ENCODE measurements at places on chromosomes 16 and 17.
A peak's percentile ranks its signal among the peaks of the same experiment; 100 is the strongest.

GRCh38 chr17:10243883-10244844 is 45.8 kb upstream of the GAS7 start:
- DNase-seq: no peak

- DNase-seq: no peak
Measured at GRCh38 chr16:71707199-71707598, 17.3 kb downstream of the PHLPP2 start.

DNA sequence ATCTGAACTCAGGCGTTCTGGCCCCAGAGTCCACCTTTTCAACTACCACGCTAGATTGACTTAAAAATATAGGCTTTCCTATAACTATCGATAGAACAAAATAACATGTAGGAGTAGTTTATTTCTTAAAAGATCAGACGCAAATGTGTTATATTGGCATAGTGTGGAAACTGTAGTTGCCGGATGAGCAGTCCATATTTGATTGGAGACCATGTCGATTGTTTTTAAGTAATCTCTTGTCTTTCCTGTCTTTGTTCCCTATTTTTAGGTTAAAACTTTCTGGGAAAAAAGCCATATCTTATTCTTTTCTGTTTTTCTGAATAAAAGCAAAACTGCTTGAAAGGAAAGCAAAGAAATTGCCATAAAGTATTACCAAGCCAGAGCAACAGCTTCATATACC is 53.1 kb downstream of the GAN start:
- DNase-seq: no peak

GRCh38 chr16:29664091-29664921 is 1.3 kb downstream of the SPN start:
- DNase-seq: peak; percentile 76

DNA sequence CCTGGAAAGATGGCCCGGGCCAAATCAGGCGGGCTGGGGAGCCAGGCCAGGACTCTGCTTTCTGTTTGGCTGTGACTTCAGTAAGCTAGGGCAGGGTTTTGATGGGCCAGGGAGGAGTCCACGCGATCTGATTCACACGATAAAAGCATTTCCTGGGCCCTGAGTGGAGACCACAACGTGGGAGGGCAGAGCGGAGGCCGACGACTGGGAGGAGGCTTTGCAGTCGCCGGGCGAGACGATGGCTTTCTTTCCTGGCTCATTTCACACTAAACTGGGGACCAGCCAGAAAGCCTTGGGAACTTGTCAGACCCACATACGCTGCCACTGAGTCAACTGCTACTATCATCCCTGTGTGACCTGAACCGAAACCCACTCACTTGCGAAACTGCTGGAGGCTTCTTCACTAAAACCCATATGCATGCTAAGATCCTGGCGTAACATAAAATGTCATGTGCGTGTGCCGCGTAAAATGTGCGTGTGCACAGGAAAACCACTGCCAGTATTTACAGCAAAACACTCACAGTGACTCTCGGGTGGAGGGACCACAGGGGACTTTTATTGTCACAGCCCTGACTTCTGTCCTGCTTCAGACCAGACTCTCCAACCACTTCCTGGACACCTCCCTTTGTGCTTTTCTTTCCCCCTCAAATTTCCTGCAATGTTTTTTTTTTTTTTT is 14.2 kb upstream of the RHBDF2 start:
- DNase-seq: peak; percentile 87

DNA sequence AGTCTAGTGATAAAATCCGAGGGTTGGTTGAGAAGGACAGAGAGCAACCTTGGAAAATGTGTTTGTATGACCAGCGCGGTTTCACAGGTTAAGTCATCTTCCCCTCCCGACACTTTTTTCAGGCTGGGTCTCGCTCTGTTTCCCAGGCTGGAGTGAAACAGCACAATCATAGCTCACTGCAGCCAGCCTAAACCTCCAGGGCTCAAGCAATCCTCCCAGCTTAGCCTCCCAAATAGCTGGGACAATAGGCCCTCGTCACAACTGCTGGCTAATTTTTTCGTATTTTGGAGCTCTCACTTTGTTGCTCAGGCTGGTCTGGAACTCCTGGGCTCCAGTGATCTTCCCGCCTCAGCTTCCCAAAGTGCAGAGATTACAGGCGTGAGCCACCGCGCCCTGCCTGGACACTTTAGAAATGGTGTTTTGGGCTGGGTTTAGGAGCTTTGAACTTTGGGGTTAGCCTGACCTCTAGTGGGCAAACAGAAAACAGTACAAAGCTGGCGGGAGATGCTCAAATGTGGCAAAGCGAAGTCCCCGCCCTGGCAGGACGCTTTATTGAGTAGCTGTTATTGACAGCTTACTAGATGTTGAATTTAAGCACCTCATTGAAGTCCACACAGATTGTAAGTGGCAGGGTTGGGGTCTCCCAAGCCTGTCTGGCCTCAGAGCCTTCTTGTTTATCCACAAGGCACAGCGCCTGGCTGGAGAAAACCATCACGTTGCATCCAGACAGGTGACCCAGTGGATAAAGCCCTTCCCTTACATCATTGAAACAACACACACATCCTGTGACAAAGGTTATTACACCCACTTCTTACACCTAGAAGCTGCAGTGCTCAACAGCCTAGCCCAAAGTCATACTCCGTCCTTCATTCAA is 34.7 kb upstream of the RBBP6 start:
- DNase-seq: peak; percentile 74
